ENCODE measurements at places on chromosomes 6 and 20.

DNA sequence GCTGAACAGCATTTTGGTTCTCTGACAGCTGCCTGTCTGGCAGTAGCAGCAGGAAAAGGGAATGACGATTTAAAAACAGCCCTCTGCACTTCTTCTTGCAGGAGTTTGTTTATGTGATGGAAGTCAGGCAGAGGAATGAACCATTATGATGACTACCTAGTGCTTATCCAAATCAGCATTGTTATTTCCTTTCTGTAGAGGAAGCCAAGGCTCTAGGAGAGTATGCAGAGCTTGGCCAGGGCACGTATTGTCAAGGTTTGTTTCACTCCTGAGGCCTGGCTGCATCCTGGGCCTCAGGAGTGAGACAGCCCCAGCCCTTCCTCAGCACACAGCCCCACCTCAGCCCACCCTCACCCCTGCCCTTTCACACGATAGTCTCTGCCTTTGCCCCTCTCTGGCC, 68.5 kb downstream of the FAM229B start:
- DNase-seq = no peak

DNA sequence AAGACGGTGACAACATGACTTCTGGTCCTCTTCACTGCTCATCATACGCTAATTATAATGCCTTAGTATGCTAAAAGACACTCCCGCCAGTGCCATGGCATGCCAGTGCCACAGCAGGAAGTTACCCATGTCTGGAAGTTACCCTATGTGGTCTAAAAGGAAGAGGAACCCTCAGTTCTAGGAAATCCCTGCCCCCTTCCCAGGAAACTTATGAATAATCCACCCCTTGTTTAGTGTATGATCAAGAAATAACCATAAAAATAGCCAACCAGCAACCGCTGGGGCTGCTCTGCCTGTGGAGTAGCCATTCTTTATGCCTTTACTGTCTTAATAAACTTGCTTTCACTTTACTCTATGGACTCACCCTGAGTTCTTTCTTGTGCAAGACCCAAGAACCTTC, 15.8 kb upstream of the SERPINB9 start:
- no peak for DNase-seq

DNA sequence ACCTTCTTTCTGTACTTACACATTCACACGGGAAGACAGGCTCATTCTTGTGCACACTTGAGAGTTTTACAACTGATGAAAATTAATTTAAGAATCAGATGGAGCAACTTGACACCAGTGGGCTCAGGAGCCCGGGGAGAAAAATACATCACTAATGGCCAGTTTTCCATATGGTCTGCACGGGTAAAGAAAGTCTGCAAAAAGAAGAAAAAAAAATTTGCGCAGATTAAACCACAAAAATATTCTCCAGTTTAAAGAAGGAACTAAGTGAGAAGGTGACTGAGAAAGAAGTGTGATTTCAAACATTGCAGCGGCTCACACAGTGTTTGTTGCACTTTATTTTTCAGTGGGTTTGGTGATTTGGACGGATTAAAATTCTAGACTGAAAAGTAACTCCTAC, at the start of gene TULP4:
TSS of gene TULP4 (plus strand) at position 301 of the 400 bp plus-strand sequence. CDS start 1,552 bp downstream, outside the sequence.
- DNase-seq = no peak

- no peak for DNase-seq
These were observed 22.2 kb upstream of the SNRPB2 start for GRCh38 chr20:16707674-16708073.

- no peak for DNase-seq
These were observed 123.3 kb upstream of the DUSP22 start for GRCh38 chr6:168865-169455.
